ENCODE measurements at places on chromosomes 1 and 21.

GRCh38 chr1:41726292-41726691 is 192.4 kb downstream of the HIVEP3 start:
- no peak for DNase-seq

GRCh38 chr1:79177844-79178243 is 171.3 kb upstream of the ADGRL4 start:
- no peak for DNase-seq

GRCh38 chr1:236699366-236699765 is 13.1 kb downstream of the ACTN2 start:
- no peak for DNase-seq

DNA sequence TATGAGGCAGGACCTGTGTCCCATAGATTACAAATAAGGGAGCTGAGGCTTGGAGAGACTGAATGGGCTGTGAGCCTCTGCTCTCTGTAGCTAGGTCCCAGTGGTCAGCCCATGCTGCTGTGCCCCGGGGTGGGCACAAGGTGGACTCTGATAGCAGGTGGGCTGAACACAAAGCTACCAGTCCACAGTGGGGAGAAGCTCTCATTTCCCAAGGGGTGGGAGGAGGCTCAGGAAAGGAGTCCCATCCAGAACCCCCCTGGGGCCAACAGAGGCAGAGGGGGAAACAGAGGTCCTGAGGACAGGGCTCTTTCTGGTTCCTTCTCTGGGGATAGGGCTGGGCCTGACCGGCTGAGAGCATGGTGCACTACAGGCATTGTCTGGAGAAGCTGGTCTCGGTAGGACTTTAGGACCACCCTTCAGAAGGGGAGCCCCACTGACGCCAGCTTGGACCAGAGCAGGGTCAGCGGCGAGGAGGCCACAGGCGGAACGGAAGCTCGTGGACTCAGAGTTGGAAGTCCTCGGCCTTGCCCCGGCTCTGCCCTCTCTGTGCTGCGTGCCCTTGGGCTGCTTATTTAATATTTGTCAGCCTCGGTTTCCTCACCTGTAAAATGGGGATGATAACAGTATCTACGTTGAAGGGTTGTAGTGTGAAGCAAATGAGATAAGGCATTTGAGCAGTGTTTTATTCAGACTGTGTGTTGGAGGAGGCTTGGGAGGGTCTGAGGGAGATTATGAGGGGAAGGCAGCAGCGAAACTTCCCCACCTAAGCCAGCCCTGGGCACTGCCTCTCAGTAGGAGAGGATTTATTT is 26.6 kb downstream of the SDE2 start:
- DNase-seq = no peak

DNA sequence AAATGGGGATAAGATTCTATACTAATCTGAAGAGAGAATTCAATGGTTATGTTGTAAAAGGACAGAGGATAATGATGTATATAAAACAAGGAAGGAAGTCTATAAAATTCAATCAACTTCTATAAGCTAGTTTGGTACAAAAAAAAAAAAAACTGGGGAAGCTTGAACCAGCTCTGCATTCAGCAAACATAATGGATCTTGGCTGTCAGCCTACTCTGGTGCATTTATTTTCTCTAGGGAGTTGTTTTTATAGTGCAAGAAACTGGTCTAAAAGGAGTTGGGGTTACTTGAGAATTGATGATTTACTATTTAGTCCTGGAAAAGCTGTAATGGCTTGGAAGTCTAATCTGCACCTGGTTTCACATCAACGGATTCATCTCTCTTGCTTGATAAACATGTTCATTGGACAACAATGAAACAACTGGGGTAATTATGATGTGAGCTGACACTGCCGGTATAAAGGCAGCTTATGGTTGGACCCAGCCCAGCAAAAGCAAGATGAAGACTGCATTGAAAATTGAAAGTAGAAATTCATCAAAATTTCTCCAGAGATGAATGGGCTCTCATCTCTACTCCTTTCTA is 199.4 kb upstream of the NRIP1 start:
- no peak for DNase-seq

DNA sequence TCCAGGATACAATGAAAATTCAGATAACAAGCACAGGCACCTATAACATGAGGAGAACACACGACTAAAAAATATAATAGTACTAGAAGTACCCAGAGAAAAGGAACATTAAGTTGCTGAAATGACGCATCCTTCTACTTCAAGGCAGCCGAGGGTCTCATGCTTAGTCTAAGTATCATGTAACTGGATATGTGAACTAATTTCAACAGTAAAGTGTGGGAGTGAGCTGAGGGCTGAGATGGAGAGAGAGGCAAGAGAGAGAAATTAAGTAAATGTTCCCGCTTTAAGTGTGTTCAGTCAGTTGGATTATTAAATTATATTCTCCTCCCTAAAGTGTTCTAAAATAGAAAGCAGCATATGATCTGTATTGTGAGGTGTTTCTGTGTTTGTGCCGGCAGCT is 152.2 kb upstream of the KRTAP19-8 start:
- no peak for DNase-seq

DNA sequence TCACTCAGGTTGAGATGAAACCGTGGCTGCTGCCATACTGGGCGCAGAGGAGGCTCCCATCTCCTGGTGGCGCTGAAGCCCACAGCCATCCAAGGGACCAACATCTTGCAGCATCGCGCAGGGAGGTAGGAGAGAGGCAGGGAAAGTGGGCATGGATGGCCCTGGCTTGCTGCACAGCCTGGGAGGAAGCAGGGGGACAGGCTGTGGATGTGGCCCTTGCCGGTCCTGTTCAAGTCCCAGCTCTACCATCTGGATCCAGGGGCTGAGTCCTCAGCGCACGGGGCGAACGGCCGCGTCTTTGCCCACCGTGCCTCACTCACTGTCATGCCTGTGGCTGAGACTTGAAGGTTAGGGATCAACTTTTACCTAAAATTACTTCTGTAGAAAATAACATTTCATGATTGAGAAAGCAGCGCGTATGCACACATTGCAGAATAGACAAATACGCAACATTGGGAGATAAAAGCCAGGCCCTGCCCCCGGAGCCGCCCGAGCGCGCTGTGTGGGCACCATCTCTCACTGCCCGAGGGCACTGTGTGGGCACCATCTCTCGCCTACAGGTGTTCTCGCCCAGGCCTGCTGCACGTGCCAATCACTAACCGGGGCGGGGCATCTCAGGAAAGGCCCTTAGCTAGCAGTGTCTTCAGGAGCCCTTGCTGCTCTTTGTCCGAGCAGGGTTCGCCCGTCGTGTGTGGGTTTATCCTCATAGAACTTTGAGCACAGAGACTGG is 11.5 kb downstream of the SLX9 start:
- no peak for DNase-seq

DNA sequence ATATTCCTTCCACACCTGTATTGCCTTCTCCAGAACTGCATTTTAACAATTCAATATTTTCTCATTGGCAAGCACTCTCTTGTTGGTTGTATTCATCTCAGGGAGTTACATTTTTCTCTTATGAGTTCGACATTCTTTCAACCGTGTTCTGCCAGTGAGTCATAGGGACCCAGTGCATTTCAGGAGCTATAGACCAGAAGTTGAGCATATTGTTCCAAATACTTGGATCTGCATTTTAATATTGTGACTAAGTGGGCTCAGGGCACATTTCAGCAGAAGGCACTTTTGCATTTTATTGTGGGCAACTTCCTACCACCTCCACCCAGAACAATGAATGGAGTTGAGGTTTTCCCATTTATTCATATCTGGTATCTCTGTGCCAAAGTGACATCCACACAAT is 132.8 kb downstream of the TNFSF18 start:
- no peak for DNase-seq

DNA sequence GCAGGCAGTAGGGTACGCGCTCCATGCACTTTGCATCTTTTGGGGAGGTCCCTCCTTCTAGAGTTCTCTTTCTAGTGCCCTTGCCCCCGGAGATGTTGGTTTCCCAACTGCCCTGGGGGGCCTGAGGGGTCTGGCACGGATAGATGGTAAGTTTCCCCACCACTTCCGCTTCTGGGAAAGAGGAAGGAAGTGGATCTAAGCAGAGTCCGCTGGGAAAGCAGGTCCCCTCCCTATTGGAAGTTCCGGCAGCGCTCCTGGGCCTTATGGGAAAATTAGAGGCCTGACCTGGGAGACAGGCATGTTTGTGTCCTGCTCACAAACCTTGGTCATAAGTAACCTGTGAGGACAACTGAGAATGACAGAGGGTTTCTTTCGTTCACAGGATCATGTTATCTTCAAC is 274.4 kb downstream of the RPS6KC1 start:
- DNase-seq = no peak

- DNase-seq = no peak
Observed at GRCh38 chr1:21298981-21299391, 8.7 kb upstream of the ECE1 start.

DNA sequence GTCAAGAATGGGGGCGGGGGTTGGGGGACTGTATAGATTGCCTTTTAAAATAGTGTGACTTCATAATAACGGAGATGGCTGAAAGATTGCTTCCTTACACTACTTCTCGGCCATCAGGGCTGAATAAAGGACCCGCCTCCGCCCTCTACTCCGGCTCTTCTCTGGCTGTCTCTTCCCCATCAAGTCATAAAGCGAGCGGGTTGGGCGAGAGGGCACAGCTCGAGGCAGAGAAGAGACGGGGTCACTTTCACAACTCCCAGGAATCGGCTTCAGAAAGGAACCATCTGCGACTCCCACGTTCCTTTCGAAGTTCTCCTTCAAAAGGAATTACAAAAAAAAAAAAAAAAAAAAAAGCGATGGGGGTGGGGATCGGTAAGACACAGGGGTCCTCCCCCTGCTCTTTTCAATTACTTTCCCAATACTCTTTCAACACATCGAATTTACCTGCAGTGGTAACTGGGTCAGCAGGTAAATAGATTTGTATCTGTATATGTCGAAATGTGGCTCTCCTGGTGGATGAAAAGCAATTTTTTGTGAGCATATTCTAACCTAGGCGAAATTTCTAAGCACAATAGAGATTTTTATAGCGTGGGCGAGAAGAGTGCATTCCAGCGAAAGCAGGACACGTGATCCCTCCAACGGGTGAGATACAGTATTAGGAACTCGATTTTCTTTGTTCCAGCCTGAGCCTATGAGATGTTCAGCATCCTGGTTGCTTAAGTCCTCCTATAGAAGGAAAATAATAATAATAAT is 2.0 kb downstream of the LRRC7 start:
- DNase-seq = no peak

DNA sequence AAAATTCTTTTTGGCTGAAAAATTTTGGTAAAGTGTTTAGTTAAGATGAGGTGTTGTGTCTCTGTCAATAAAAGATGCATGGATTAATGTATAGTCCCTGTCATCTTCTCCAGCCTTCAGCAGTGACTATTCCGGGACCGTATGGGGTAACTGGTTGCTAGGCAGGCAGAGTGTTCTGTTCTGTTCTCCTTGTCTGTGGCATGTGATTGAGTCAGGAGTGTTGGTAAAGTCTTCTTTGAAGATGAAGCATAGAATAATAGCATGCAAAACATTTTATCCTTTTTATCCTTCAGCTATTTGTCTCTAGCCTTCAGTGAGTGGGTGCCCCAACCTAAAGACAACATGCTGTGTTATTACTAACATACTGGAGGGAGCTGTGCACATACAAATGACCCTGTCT is 74.6 kb downstream of the RGL1 start:
- no peak for DNase-seq

DNA sequence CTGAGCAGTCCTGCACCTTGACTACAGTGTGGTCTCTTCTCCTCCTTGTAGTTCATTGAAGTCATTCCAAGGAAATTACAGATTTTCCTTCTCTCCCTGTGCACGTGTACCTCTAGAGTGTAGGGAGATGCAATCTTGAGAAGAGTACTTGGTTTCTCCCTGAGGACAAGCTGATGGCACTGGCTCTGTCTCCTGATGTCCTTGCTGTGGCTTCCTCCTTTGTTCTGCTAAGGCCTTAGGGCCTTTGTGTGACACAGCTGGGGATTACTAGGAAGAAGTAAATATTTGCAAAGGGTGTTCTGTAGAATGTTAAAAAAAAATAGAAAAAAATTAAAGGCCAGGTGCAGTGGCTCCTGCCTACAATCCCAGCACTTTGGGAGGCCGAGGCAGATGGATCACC is 66.2 kb upstream of the APOBEC4 start:
- DNase-seq = no peak

- no peak for DNase-seq
Observed at GRCh38 chr1:41678111-41678878, 193.8 kb upstream of the EDN2 start.

- no peak for DNase-seq
Observed at GRCh38 chr21:42781150-42781970, 98.0 kb downstream of the WDR4 start.

GRCh38 chr1:193025218-193025617 is 33.9 kb downstream of the UCHL5 start:
- no peak for DNase-seq

GRCh38 chr1:41436281-41437010 is 48.0 kb downstream of the EDN2 start:
- DNase-seq = no peak

DNA sequence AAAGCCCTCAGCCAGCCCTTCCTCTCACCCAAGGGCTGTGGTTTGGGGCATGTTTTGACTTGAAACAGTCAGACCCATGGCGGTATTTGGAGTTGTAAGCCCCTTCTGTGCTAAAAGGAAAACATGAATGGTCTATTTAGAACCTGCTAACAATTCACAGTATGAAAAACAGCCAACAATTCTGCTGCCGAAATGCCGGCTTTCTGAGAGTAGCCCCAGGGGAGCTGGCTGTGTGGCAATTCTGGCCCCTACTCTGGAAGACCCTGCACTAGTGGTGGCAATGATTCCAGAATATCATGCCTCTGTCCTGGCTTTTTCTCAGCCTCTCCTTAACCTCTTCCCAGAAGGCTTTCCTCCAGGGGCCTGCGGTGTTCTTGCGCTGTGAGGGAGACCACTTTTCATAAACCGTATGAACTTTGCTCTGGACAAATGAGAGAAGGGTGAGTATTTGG is 118.7 kb downstream of the EDEM3 start:
- no peak for DNase-seq

- no peak for DNase-seq
Observed at GRCh38 chr1:157154940-157155514, 16.8 kb upstream of the ETV3 start.

GRCh38 chr1:171802207-171802606 is 20.7 kb downstream of the METTL13 start:
- no peak for DNase-seq

GRCh38 chr1:244435562-244436205 is 16.0 kb downstream of the ADSS2 start:
- no peak for DNase-seq

DNA sequence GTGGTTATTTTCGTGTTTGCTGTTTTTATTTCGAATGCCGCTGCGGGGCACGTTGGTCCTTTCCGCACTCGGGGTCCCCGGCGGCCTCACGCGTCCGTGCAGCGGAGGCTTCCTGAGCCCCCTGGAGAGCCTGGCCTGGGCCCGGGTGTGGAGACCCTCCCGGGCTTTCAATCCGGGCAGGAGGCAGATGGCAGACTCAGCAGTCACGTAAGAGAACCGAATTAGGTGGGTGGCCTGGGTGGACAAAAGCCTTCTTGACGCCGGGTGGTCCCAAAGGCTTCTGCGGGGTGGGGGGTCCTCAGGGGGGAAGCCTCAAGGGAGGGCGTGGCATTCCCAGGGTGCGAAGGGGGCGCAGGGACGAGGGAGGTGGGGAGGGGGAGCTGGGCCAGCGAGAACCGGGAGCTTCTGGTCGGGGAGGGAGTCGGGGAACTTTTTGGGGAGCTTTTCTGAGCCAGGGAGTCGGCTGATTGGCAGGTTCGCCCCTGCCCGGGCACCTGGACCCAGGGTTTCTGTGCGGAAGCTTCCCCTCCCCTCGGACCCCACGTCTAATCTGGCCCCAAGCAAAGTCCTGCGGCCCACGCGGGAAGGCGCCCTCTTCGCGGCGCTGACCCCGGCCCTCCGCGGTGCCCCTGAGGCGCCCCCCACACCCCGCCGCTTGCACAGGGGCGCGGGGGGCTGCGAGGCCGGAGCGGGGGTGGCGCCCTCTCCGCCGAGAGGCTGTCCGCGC is 1.3 kb upstream of the HES4 start:
- DNase-seq = no peak

- DNase-seq = no peak
Observed at GRCh38 chr1:22154626-22155025, 11.7 kb upstream of the WNT4 start.

All from stimulated activated CD8-positive, alpha-beta memory T cell treated with anti-CD3 and anti-CD28 coated beads, Interleukin-15, amount 100 ng/mL, for 48 hours (primary cell).